ENCODE measurements at places on chromosomes 1 and 21.
A peak's percentile ranks its signal among the peaks of the same experiment; 100 is the strongest.

- DNase-seq: peak; percentile 19
Observed at GRCh38 chr1:118987468-118988185, 516 bp downstream of the TBX15 start.

DNA sequence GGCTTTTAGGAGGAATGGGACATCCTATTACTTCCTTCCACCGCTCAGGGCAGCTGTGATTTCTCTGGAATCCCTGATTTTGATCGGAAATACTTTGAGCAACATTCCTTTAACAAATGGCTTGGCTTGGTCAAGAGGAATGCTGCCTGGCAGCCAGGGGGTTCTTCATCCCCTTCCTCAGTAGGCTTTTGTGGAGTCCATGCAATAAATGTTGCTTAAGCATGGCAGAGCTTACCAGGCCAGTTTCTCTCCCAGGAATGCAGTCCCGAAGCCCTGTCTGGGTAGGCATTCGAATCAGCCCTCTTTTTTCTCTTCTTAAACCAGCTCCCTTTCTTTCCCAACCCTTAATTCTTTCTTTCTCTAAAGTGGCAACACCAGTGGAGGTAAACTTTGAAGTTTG lies 177.1 kb upstream of the KIAA0040 start:
- no peak for DNase-seq

- DNase-seq: no peak
Observed at GRCh38 chr1:23931491-23931880, 18.3 kb upstream of the CNR2 start.

DNA sequence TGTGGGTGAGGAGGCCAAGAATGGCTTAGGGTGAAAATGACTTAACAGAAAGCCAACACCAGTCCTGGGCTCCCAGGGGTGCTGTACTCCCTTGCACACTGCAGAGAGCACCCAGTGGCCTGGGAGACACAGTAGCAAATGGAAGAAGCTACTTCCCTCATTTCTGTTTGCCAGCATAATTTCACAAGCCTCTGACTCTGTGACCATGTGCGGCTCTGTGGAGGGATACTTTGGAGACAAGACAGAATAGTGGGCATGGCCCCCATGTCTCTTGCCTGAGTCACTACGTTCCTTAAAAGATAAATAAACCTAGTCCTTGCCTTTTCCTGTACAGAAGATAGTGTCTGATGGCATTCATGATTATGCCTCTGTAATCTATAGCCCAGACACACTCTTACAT lies 38.1 kb downstream of the TRIM62 start:
- no peak for DNase-seq

Measured in NCI-H748 treated with DMSO at 0.1 percent for 48 hours (cell line).